T-cell (primary cell): ENCODE measurements at places on chromosomes 2 and 18.

- H3K36me3 ChIP-seq: no peaks in the 10 kb centered on the region
- no peak for DNase-seq
- no peak overlapping the region for H3K27ac ChIP-seq
- H3K4me3 ChIP-seq: no peak overlapping the region
Measured at GRCh38 chr2:191401287-191401686, 156.1 kb downstream of the MYO1B start.

GRCh38 chr2:60840880-60841279 lies 40.5 kb upstream of the REL start:
- no peak overlapping the region for H3K4me3 ChIP-seq
- H3K4me1 ChIP-seq: no peaks in the 10 kb centered on the region
- DNase-seq: no peak

DNA sequence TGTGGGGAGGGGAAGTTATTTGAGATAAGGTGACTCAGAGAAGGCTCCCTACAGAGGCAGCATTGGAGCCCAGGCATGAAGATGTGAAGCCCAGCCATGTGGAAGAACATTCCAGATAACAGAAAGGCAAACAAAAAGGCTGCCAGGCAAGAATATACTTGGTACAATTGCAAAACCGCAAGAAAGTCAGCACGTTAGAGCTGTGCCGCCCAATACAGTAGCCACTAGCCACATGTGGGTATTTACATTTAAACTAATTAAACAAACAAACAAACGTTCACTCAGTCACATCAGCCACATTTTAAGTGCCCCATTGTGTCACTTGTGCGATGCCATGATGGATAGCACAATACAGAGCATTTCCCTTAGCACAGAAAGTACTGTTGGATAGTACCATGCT lies 179.6 kb downstream of the SATB2 start:
- no peaks in the 10 kb centered on the region for H3K27me3 ChIP-seq
- H3K36me3 ChIP-seq: no peaks in the 10 kb centered on the region
- H3K4me1 ChIP-seq: no peaks in the 10 kb centered on the region

GRCh38 chr2:168355121-168355520 lies 101.0 kb upstream of the CERS6 start:
- no peaks in the 10 kb centered on the region for H3K27me3 ChIP-seq
- peaks cover 9% of the 10 kb centered on the region for H3K4me1 ChIP-seq
- DNase-seq: no peak
- no peak overlapping the region for H3K27ac ChIP-seq

DNA sequence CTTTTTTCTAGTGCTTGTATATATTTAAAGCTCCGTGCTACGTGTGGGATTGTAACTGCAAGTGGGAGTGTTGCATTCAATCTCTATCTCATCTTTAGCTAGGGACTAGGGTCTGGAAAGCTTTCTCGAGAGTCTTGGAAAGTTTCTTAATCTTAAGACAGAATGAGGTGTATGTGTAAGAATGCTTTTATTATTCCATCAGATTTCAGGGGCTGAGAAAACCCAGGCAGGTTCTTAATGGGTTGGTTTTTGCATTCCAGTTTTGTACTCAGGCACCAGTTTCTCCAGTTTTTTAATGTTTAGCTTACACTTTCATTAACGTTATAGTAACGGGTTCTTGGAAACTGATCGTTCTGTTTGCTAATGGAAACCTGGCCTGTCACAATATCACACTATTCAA lies 20.3 kb downstream of the MRPL19 start:
- no peaks in the 10 kb centered on the region for H3K27me3 ChIP-seq
- peaks cover 36% of the 10 kb centered on the region for H3K36me3 ChIP-seq
- no peaks in the 10 kb centered on the region for H3K4me1 ChIP-seq
- no peak overlapping the region for H3K4me3 ChIP-seq

DNA sequence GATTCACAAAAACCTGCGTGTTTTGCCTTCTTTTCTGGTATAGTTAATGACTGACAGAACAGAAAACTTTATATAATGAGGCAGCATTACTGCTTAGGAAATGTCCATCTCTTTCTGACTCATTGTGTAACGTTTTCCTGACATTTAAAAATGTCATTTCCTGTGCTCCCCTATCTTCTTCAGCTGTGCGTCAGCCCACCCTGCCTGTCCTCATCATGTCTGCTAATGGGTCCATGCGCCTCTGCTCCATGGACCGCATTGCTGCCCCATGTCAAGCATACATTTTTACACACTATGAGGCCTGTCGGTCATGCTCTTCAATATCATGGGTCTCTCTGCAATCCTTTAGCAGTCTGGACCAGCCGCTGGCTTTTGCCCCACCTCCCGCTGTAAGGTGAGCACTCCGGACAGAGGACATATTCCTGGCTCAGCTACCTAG lies 234.3 kb downstream of the CDCA7 start:
- no peak overlapping the region for H3K4me3 ChIP-seq
- no peaks in the 10 kb centered on the region for H3K4me1 ChIP-seq
- DNase-seq: no peak
- no peak overlapping the region for H3K27ac ChIP-seq
- no peaks in the 10 kb centered on the region for H3K36me3 ChIP-seq
- peaks cover 3% of the 10 kb centered on the region for H3K27me3 ChIP-seq
